GM23248 (cell line): ENCODE measurements at places on chromosomes 3 and 15.

- no peak for DNase-seq
These were observed 166.1 kb downstream of the PYDC2 start for GRCh38 chr3:191627064-191627463.

DNA sequence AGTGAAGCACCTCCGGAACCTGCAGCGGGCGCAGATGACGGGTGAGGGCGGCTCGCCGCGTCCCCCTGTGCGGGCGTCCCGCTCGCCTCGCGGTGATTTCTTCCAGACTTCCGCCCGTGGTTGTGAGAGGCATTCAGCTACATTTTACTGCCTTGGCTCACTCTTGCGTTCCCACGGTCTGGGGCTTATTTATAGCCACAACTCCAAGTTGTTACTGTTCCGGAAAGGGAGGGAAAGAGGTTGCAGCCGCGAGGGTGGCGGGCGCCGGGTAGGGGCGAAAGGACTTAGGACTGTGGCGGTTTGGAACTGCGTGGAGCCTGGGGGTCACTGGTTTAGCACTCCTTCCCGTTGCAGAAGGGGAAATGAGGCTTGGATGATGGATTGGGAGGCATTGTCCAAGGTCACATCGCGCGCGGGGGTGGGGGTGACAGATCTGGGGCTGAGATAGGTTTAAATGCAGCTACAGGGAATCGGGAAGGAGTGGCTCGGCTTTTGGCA, 1.1 kb downstream of the HES1 start:
- DNase-seq = peak; percentile 89

GRCh38 chr3:65796676-65797075, 242.0 kb downstream of the MAGI1 start:
- no peak for DNase-seq

- DNase-seq = peak; percentile 4
These were observed 154.3 kb downstream of the PLCL2 start for GRCh38 chr3:17038900-17039553.

GRCh38 chr15:67690936-67691335, 134.4 kb upstream of the SKOR1 start:
- DNase-seq = peak; percentile 35
